ENCODE measurements at places on chromosomes 2 and 18. TPM values are rescaled to one million over a fixed set of nuclear protein-coding genes. Genes with fewer than 3 reads are reported as not detected.

GRCh38 chr2:174614261-174614660 lies 16.7 kb upstream of the WIPF1 start:
- peaks cover 3% of the 10 kb centered on the region for H3K4me1 ChIP-seq
- DNase-seq, result no peak
- H3K36me3 ChIP-seq, result no peaks in the 10 kb centered on the region
- H3K4me3 ChIP-seq, result no peak overlapping the region

GRCh38 chr2:126880324-126880723 lies 18.4 kb upstream of the TEX51 start:
- H3K36me3 ChIP-seq, result no peaks in the 10 kb centered on the region
- H3K4me3 ChIP-seq, result no peak overlapping the region
- no peaks in the 10 kb centered on the region for H3K4me1 ChIP-seq
- H3K27me3 ChIP-seq, result peaks cover 11% of the 10 kb centered on the region
- no peak for DNase-seq

DNA sequence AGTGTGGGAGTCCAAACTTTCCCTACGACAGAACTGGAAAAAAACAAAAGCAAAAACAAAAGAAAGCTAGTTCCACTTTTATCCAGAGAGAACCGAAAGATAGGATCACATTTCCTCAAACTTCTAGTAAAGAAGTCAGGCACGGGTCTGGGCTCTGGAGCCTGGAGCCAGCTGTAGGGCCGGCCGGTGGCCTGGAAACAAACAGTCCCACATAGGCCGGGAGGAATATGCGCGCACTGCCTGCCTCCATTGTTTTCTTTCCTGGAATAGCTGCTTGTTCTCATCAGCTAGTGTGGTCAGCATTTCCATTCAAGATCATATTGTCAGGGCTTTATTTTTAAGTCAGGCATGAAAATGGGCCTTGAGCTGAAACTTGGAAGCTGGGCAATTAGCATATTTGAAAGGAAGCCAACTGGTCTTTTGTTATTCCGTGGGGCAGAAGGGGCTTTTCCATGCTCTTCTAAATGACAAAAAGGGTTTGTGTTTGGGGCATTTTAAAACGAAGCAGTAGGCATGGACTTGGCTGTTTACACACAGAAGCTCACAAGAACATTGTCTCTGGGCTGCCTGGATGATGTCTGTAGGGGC lies 58.7 kb upstream of the RFX8 start:
- H3K4me3 ChIP-seq, result no peak overlapping the region
- H3K27me3 ChIP-seq, result no peaks in the 10 kb centered on the region
- no peaks in the 10 kb centered on the region for H3K36me3 ChIP-seq
- H3K27ac ChIP-seq, result no peak overlapping the region

DNA sequence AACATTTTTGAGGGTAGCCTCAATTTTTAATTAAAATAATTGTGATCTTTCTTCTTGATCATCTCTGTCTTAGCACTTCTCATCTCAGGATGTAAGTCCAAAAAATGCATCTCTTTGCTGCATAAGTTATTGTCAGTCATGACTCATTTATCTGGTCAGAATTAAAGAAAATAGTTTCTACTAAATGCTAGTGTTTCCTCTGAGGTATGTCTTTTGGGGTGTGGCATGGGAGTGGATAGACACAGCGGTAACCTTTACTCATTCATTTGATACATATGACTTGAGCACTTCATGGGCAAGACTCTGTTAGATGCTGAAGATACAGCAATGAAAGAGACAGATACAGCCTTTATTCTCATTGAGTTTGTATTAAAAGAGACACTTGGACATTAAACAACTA lies 284.7 kb downstream of the IRS1 start:
- no peaks in the 10 kb centered on the region for H3K27me3 ChIP-seq
- no peaks in the 10 kb centered on the region for H3K36me3 ChIP-seq
- no peak overlapping the region for H3K4me3 ChIP-seq
- DNase-seq, result no peak

DNA sequence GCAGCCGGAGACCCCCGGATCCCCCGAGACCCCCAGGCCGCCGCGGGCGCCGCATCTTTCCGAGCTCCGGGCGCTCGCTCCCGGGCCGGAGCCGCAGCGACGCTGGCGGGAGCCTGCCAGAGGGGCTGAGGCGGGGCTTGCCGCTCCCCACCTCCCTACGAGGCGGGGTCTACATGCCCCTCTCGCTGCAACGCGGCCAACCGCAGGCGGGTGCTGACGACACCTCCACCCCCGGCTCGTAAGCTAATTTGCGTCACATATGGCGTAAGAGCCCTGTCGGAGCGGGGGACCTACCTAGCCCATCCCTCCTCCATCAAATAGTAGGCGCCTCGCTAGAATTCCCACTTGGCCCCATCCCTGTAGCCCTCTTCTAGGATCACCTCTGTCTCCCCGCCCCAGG lies at the start of gene PTPRN:
Gene PTPRN (minus strand): TSS at position 124 of the 400 bp plus-strand sequence. CDS start 69 bp downstream, at position 55.
- H3K27ac ChIP-seq, result no peak within 1 kb of the TSS
- peaks cover 1% of the 10 kb centered on the region for H3K4me1 ChIP-seq
- peaks cover 80% of the 10 kb centered on the region for H3K27me3 ChIP-seq
- H3K36me3 ChIP-seq, result no peaks in the 10 kb centered on the region

DNA sequence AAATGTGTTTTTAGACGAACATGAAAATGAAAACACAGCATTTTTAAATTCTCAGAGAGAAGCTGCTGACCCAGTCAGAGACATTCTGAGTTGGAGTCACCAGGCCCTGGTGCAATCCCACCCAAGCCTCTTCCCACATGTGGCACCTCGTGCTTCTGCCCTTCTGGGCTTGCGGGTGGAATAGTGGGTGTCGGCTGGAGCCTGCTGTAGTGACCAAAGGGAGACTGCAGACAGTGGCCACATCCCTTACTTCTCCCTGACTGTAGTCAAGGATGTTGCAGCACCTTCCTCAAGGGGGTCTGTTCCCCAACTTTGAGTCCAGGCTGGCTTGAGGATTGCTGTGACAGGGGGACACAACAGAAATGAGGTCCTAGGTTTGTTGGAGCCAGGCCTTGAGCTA lies 104.4 kb upstream of the GLI2 start:
- H3K4me3 ChIP-seq, result no peak overlapping the region
- H3K36me3 ChIP-seq, result no peaks in the 10 kb centered on the region
- H3K27me3 ChIP-seq, result peaks cover 36% of the 10 kb centered on the region
- peaks cover 32% of the 10 kb centered on the region for H3K4me1 ChIP-seq
- no peak overlapping the region for H3K27ac ChIP-seq

DNA sequence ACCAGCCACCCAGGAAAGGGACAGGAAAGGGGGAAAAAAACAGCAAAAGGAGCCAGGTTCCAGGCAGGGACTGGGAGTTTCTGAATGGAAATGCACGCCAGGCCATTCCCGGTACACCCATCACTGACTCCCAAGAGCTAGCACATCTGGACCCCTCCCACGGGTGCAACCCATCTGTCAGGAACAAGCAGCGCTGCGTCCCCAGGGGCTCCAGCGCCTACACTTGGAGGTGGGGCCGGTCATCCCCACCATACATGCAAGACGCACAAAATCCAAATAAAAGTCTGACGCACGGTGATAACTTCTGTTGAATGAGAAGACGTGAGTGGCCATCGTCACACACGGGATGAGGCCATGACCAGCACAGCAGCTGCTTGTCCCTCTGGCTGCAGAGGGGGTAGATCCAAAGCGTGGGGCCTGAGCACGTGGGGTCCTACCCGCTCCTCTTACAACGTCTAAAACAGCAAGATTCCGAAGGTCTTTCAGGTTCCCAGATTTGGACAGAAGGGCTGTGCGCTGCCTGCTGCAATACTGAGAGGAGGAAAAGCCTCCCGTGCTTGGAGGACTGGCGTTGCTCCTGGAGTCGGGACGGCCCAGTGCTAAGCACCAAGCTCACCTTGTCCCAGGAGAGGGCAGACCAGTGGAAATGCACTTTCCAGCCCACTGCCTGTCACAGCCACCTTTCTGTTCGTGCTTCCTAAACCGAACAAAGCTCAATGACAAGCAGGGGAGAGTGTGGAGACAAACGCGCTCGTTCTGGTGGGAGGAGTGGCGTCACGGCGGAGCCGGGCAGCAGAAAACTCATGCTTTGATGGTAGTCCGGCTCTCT lies 68.9 kb downstream of the NDUFA10 start:
- no peaks in the 10 kb centered on the region for H3K27me3 ChIP-seq
- H3K36me3 ChIP-seq, result no peaks in the 10 kb centered on the region
- DNase-seq, result no peak
- no peak overlapping the region for H3K4me3 ChIP-seq
- H3K4me1 ChIP-seq, result peaks cover 6% of the 10 kb centered on the region

GRCh38 chr2:54559593-54560145 lies 103.5 kb downstream of the SPTBN1 start:
- no peaks in the 10 kb centered on the region for H3K27me3 ChIP-seq
- H3K36me3 ChIP-seq, result no peaks in the 10 kb centered on the region
- no peak for DNase-seq
- peak overlapping the region; percentile 92 for H3K4me3 ChIP-seq
- peaks cover 64% of the 10 kb centered on the region for H3K4me1 ChIP-seq

GRCh38 chr2:237643582-237644380 lies 16.4 kb downstream of the LRRFIP1 start:
- DNase-seq, result no peak
- H3K27me3 ChIP-seq, result no peaks in the 10 kb centered on the region
- no peaks in the 10 kb centered on the region for H3K4me1 ChIP-seq

DNA sequence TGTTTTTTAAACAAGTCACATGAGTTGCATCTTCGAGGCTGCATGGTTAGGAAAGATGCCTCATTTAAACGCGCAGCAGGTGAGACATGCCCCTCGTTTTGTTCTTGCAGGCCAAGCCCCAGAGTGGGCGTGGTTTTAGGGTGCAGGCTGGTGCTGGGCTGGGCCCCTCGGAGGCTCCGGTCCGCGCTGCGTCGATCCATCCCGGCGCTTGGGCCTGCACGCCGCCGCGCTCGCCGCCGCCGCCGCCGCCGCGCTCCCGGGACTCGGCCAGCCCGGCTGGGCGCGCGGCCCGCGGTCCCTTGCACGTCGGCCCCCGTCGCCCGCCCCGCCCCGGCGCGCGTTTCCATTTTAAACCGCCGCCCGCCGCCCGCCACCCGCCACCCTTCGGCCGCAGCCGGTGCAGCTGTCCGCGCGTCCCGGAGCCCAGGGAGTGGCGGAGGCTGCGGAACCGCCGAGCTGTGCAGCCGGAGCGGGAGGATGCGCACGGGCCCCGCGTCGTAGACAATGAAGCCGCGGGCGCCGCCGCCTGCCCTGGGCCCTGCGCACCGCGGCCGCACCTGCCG lies 175.5 kb downstream of the AGAP1 start:
- peak; percentile 50 for DNase-seq
- H3K4me3 ChIP-seq, result peak overlapping the region; percentile 66
- H3K27me3 ChIP-seq, result peaks cover 23% of the 10 kb centered on the region
- no peaks in the 10 kb centered on the region for H3K36me3 ChIP-seq
- peaks cover 35% of the 10 kb centered on the region for H3K4me1 ChIP-seq

BOLL gene
- total RNA-seq, result not detected

GPR45 gene
- not detected for total RNA-seq

GRCh38 chr2:233263045-233263570 lies 11.6 kb downstream of the ATG16L1 start:
- H3K4me1 ChIP-seq, result no peaks in the 10 kb centered on the region
- H3K27me3 ChIP-seq, result no peaks in the 10 kb centered on the region
- peaks cover 32% of the 10 kb centered on the region for H3K36me3 ChIP-seq
- H3K4me3 ChIP-seq, result no peak overlapping the region

FBLN7 gene
- 1.9 TPM for total RNA-seq

SLC5A7 gene
- total RNA-seq, result not detected

- H3K27me3 ChIP-seq, result no peaks in the 10 kb centered on the region
- no peak overlapping the region for H3K27ac ChIP-seq
- H3K4me1 ChIP-seq, result peaks cover 23% of the 10 kb centered on the region
- DNase-seq, result no peak
Observed at GRCh38 chr2:152620208-152620607, 97.1 kb downstream of the PRPF40A start.

GRCh38 chr2:109330056-109330455 lies 201.1 kb downstream of the SH3RF3 start:
- no peak overlapping the region for H3K4me3 ChIP-seq
- H3K4me1 ChIP-seq, result peaks cover 16% of the 10 kb centered on the region
- H3K27ac ChIP-seq, result no peak overlapping the region
- DNase-seq, result no peak
- peaks cover 35% of the 10 kb centered on the region for H3K27me3 ChIP-seq
- no peaks in the 10 kb centered on the region for H3K36me3 ChIP-seq

GRCh38 chr2:467543-467891 lies 179.6 kb upstream of the ALKAL2 start:
- H3K36me3 ChIP-seq, result no peaks in the 10 kb centered on the region
- DNase-seq, result no peak

GRCh38 chr2:2452961-2453360 lies 121.9 kb upstream of the MYT1L start:
- no peaks in the 10 kb centered on the region for H3K27me3 ChIP-seq
- no peaks in the 10 kb centered on the region for H3K4me1 ChIP-seq
- no peak for DNase-seq
- no peak overlapping the region for H3K4me3 ChIP-seq
- no peaks in the 10 kb centered on the region for H3K36me3 ChIP-seq

GRCh38 chr18:60541661-60542060 lies 169.1 kb upstream of the MC4R start:
- DNase-seq, result no peak
- H3K4me3 ChIP-seq, result no peak overlapping the region
- no peak overlapping the region for H3K27ac ChIP-seq
- H3K36me3 ChIP-seq, result no peaks in the 10 kb centered on the region

DNA sequence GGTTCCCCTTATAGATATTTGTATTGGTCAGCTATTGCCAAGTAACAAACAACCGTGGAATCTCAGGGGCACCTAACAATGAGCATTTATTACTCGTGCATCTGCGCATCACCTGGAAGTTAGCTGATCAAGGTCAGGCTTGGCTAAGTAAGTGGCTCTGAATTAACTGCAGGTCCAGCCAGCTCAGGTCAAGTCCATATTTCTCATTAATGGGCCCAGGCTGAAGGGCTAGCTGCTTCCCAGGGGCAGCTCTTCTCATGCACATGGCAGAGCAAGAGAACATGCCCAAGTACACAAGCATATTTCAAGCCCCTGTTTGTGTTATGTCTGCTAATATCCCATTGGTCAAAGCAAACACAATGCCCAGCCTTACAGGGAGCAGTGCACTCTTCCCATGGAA lies 7.8 kb upstream of the DGUOK start:
- no peak overlapping the region for H3K4me3 ChIP-seq
- DNase-seq, result no peak
- no peaks in the 10 kb centered on the region for H3K36me3 ChIP-seq
- peaks cover 35% of the 10 kb centered on the region for H3K27me3 ChIP-seq
- no peaks in the 10 kb centered on the region for H3K4me1 ChIP-seq

IL1RL1 gene
- total RNA-seq, result 0.09 TPM

GRCh38 chr2:217842017-217842416 lies 160.8 kb downstream of the TNS1 start:
- no peak overlapping the region for H3K4me3 ChIP-seq
- peaks cover 5% of the 10 kb centered on the region for H3K36me3 ChIP-seq
- no peak for DNase-seq

GRCh38 chr2:74226648-74227213 lies 28.3 kb downstream of the MTHFD2 start:
- no peaks in the 10 kb centered on the region for H3K27me3 ChIP-seq
- H3K4me3 ChIP-seq, result no peak overlapping the region
- H3K4me1 ChIP-seq, result peaks cover 7% of the 10 kb centered on the region
- H3K27ac ChIP-seq, result no peak overlapping the region

ANKRD29 gene
- 2.4 TPM for total RNA-seq

CD226 gene
- 0.84 TPM for total RNA-seq

- peak overlapping the region; percentile 88 for H3K4me3 ChIP-seq
- H3K27ac ChIP-seq, result peak overlapping the region; percentile 100
- peak; percentile 40 for DNase-seq
- no peaks in the 10 kb centered on the region for H3K27me3 ChIP-seq
- peaks cover 49% of the 10 kb centered on the region for H3K4me1 ChIP-seq
- H3K36me3 ChIP-seq, result no peaks in the 10 kb centered on the region
Observed at GRCh38 chr2:70124983-70125480, 37.8 kb downstream of the PCBP1 start.

IDH1 gene
- 87.7 TPM for total RNA-seq

PLGLB2 gene
- 7.4 TPM for total RNA-seq

CDH20 gene
- 0.89 TPM for total RNA-seq
